ENCODE measurements at places on chromosomes 11 and 22.

- DNase-seq = no peak
Measured at GRCh38 chr22:39138357-39138997, 14.0 kb downstream of the CBX7 start.

- DNase-seq = no peak
Measured at GRCh38 chr11:78319453-78319955, 98.1 kb downstream of the GAB2 start.

- DNase-seq = no peak
Measured at GRCh38 chr11:19355601-19356000, 114.9 kb upstream of the E2F8 start.

DNA sequence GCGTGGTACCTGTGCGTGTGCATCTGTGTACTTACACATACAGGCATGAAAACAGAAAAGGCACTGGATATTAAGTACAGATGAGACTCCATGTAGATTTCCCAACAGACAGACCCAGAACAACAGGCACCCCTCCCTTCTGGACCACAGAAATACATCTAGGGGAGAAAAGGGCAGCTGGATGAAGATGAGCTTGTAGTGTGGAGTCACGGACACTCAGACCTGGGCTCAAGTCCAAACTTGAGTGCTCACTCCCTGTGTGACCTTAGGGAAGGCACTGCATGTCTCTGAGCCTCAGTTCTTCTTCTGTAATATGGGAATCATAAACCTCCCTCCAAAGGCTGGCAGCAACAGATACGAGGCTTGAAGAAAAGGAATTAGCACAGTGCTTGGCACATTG lies 108.9 kb downstream of the GALNT18 start:
- DNase-seq = no peak

DNA sequence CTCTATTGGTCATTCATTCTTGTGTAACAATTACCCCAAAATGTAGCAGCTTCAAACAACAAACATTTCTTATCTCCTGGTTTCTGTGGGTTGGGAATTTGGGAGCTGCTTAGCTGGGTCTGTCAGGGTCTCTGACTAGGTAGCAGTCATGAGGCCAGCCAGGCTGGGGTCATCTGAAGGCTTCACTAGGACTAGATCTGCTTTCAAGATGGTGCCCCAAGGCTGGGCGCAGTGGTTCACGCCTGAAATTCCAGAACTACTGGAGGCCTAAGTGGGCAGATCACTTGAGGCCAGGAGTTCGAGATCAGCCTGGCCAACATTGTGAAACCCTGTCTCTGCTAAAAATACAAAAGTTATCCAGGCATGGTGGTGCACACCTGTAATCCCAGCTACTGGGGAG lies 13.1 kb upstream of the SPDYC start:
- DNase-seq = no peak

DNA sequence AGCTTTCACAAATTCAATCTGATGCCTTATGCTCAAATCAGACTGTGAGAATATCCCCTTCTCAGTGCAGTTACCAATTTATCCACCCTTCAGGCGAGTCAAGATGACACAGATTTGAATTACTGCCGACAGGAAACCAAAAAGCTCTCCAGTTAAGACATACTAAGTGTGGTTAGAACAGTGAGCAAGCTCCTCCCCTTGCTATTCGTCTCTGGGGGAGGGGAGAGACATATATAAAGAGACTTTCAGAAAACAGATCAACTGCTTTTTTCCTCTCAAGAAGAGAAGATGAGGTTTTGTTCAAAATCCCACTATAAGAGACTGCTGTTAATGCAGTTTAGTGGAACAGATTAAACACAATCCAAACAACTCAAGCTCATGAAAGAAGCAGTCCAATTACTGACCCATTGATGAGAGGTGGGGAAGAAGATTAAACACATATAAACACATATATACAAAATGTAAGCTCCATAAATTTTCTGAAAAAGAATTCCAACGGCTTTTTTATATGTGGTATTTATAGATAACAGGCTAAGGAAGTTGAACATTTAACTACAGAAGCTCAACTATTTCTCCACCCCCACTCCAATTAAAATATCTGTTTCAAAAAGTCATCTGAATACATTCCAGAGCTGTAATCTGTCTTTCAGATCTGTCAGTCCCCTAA lies 102.7 kb downstream of the MRTFA start:
- peak; percentile 60 for DNase-seq

DNA sequence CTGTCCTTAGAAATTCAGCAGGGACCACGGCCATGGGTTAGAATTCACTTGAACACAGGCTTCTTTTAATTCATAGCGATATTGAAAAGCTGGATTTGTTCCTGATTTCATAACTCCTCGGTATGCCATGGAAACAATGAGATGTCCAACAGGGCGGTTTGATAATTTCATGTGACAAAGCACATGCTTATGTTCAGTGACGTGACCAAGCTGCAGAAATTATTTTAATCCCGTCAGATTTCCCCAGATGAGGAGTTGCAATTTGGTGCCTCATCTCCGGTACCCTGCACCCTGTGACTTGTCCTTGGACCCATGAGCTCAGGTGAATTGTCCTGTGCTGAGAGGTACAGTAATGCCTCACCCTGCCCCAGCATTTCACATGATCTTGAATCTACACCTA lies 81.7 kb downstream of the C11orf91 start:
- no peak for DNase-seq

- no peak for DNase-seq
Measured at GRCh38 chr11:108945341-108945740, 280.5 kb downstream of the DDX10 start.

- DNase-seq = no peak
Measured at GRCh38 chr11:84089072-84090057, 803.2 kb upstream of the CCDC90B start.

GRCh38 chr11:117478126-117478860 lies 150.6 kb downstream of the CEP164 start:
- DNase-seq = no peak

DNA sequence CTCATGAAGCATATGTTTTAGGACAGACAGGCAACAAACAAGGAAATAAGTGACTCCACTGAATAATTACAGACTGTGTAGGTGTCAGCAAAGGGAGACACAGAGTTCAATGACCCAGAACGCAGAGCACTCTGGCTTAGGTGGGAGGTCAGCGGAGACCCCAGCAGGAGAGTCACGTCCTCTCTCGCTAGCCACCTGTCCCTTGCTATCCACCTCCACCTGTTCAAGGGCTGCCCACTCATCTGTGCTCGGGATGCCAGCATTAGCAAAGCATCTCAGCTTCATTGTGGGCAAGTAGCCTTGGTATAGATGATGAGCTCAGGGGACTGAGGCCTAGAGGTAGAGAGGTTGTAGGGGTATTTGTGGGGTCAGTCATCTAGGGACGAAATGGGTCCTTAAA lies 21.8 kb upstream of the ATXN10 start:
- no peak for DNase-seq

DNA sequence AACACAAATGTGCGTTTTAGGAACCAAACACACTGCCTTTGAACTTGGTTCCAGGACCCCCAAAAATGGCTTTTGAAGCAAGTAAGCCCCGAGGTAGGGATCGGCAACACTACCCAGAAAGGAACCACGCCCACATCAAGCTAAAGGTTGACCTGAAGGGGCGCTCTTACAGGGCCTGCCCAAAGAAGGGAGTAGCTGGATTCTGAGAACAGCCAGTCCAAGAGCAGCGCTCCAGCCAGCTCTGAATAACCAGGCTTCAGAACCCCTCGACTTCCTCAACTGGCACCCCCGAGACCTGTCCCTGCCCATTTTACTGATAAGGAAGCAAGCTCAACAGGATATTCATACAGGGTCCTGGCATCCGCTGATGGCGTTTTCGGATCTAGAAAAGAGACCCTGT lies 18.9 kb upstream of the MOB2 start:
- no peak for DNase-seq

DNA sequence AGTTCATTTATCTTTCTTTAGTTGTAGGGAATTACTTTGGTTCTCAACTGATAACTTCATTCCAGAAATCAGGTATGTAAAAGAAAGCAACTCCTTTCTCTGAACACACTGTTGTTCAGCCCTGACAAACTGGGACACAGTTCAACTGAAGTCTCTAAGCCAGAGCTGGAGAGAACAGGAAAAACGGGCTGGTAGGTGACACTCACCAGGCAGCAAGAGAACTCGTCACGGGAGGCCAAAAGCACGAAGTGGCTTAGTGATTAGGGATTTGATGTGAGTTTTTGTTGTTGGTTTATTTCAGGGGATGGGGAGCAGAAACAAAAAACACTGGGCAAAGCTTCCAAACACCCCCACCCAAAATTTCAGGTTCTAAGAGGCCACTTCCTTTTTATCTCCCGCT lies 54.1 kb downstream of the MYH9 start:
- DNase-seq = no peak

DNA sequence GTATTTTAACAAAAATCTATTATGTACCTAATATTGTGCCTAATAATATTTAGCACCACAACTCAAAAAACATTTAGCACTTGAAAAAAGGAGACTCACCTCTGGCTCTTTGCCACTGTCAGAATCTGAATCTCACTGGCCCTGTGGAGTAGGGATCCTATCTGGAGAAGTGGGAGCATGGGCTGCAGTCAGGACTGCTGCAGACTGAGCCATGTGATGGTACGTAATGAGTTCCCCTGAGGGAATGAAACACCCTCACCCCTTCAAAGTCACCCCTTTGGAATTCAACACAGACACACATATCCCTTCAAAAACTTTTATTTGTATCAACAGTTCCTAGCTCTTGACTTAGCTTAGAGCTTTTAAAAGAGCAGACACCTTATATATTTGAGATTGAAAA lies 6.5 kb downstream of the PTPMT1 start:
- DNase-seq = no peak

GRCh38 chr11:34509336-34509876 lies 4.2 kb downstream of the ELF5 start:
- no peak for DNase-seq

DNA sequence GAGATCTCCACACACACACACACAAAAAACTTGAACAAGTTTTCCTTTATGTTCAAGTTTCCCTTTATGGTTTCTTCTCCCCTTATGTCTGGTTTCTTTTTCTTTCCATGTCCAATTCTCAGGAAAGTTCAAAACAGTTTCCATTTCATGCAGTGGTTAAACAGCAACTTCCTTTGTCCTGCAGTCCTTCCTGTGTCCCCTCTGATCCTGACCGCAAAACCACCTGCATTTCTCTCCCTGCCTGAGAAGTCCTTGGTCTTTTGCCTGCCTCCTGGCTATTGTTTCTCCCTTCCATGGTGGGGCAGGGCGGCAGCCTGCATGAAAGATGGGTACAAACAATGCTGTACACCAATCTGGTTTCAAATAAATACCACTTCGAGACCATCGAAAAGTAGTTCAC lies 58.3 kb upstream of the SORL1 start:
- no peak for DNase-seq

GRCh38 chr11:44670794-44671193 lies 56.0 kb upstream of the TSPAN18 start:
- DNase-seq = no peak

DNA sequence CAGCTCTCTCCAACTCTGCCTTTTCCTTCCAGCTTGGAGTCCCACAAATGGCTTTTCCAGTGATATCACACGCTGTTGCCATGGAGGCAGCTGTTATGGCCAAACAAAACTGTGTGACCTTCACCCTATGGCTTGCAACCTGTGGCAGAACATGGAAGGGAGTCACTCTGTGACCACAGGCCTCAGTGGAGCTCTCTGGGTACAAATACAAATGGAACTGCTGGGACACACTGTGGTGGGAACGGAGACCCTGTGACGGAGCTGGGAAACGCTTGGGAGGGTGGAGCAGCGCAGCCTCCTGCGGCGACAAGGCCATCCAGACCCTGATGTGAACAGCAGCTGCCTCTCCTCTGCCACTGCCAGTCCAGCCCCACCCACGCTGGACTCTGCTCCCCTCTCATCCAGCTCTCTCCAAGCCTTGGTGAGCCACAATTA lies 162.5 kb downstream of the ETS1 start:
- DNase-seq = no peak

GRCh38 chr11:78380615-78381051 lies 37.0 kb downstream of the GAB2 start:
- no peak for DNase-seq

DNA sequence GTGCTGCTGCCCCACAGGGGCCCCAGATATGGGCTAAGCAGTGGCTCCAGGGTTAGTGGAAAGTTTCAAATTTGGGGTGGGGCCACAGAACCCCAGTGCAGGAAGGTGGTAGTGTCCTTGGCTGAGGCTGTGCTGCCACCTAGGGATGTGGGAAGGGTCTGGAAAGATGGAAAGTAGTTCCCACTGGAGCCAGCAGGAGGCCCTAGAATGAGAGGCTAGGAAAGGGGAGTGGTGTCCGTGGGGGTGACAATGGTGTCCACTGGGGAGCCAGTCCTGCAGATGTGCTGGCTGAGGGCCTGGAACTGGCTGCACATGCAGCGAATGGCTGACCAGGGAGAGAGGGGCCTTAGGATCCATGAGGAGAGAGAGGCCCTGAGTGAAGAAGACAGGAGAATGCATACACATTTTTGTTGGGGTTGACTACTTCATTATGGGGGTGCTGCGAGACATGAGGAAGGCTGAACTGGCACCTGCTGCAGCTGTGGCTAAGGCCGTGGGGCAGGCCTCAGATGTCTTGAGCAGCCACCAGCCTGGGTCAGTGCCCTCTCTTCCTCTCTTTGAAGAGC lies 21.1 kb downstream of the RFPL3 start:
- DNase-seq = no peak

DNA sequence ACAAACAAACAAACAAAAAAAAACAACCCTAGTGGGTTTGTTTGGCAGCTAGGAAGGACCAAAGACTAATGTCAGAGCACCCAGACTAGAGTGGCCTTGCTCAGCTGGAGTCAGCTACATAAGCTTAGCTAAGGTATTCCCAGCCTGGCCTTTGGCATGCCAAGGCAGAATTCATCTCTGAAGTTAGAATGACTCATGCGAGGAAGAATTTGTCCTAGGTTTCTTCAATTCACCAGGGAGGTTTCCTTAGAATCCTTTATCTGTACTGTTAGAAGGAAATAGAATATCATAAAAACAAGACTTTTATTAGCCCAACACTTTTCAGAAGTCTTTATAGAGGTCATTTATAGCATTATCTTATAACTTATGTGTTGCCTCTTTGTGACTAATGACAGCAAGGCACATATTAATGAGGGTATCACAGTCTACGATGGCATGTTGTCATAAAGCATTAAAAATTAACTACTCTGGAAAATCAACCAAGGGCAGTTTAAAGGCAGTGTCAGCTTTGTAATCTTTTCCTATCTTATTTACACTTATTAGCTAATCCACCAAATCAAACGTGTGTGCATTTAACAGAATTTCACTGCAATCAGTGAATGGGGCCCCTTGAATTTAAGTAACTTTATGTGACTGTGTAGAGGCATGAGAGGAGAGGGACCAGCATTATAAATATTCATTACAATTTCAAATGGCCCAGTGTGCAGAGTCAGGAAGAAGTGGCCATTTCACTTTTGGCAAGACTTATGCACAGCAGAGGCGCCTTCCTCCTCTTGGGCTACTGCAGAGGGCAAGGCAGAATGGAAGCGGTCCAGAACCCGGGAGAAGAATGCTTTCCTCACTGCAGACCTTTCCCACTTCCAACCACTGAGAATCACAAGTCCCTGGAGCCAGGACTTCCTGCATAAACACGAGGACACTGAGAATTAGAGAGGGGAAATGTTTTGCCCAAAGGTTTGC lies 36.3 kb downstream of the SLC5A1 start:
- no peak for DNase-seq
